Activated T-cell treated with anti-CD3 and anti-CD28 coated beads, Interleukin-2, amount 50 U/mL, for 72 hours (primary cell): ENCODE measurements at places on chromosomes 6 and 20. TPM values are rescaled to one million over a fixed set of nuclear protein-coding genes. Genes with fewer than 3 reads are reported as not detected.

The ZNF391 gene
- 3.9 TPM for total RNA-seq

The PCMTD2 gene
- 67.8 TPM for total RNA-seq

The RRP36 gene
- 43.4 TPM for total RNA-seq

The BPIFB4 gene
- total RNA-seq: not detected

The HLA-DQB1 gene
- total RNA-seq: 2.5 TPM

- no peak for DNase-seq
Measured at GRCh38 chr6:79084693-79085092, 6.6 kb upstream of the PHIP start.

DNA sequence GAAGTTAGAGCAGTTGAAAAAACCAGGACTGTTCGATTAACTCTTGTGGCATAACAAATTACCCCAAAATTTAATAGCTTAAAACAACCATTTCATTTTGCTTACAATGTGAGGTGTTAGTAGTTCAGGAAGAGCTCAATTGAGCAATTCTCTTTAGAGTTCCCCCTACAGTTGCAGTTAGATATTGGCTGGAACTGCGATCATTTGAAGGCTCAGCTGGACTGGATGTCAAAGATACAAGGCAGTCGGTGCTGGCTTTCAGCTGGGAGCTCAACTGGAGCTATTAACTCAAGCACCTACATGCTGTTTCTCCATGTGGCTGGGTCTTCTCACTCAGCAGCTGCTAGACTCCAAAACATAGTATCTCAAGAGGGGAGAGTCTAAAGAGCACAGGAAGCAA lies 96.0 kb upstream of the LOC128125822 start:
- no peak for DNase-seq

DNA sequence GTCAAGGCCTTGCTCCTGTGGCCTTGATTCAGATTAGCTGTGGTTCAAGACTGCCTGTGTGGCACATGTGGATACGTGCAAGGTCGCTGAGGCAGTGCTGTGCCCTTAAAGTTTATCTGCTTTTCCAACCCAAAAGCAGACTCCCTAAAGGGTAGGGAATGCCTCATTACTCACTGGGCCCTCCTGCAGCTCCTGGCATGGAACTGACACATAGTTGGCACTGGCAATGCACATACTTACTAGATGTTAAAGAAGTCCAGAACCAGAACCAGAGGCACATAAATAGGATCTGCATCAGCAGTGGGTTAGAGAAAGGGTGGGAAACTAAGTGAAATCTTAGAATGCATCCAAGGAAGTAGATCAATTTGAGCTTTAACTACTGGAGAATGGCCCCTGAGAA lies 90.6 kb upstream of the MLN start:
- no peak for DNase-seq

DNA sequence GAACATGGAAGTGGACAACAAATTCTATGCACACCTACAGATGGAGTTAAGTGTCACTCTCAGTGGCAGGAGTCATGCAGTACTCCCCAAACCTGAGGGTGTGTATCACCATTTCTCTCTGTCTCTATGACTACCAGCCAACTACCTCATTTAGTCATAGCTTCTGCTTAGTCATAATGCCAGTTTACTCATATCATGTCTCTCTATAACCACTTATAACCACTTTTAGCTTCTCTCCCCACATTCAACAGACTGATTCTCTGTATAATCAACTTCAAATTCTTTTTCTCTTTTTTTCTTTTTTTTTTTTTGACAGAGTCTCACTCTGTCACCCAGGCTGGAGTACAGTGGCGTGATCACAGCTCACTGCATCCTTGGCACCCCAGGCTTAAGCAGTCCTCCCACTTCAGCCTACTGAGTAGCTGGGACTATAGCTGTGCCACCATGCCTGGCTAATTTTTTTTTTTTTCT lies 13.8 kb upstream of the GTF3C6 start:
- DNase-seq: peak; percentile 55

DNA sequence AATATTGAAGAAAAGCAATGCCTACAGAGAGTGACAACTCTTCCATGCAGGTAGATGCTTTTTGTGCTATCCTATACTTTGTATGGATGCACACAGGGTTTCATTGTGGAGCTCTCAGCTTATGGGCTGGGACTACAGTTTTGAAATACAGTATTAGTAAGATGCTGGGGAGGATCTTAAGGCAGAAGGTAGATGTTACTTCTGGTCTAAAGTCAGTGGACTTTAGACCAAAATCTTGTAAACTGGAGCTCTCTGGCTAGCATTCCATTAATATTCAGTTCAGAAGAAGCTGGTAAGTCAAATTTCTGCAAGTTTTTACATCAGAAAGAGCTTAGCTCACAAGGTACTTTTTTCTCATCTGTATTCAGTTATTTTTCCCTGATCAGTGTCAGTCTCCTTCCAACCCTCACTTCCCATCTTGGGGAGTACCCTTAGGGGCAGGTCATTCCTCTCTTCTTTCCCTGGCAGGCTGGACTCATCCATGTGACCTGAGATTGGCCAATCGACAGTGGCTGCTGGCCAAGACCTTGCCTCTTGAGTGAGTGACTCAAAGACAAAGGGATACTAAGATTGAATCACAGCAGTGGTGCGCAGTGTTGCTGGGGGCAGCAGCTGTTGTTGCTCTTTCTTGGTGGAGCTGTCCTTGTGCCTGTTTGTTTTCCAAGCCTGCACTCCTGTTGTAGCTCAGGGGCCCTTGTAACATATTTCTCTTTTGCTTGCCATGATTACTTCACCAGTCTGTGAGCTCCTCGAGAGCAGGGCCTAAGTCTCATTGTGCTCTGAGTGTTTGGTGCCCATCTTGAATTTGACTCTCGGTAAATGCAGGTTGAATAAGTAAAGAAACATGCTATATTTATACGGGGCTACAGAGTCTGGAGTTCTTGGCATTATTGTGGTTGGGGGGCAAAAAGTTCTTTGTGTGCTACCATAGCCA lies 2.8 kb upstream of the PHF20 start:
- peak; percentile 65 for DNase-seq

DNA sequence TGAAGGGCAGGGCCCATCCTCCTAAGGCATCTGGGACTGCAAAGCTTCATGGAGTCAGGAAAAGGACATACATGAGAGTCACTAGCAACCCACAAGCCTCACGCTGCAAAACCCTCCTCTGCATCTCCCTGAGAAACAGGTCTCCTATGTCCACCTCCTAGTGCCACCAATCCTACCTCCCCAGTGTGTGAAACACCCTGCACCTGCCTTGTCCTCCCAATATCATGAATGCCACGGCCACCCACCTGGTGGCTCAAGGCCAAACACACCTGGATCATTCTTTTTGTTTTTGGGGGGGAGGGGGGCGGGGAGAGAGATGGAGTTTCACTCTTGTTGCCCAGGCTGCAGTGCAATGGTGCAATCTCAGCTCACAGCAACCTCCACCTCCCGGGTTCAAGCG lies 90.5 kb downstream of the ZMYND8 start:
- no peak for DNase-seq

GRCh38 chr20:57998276-57998675 lies 230.2 kb downstream of the ANKRD60 start:
- DNase-seq: no peak

- no peak for DNase-seq
Measured at GRCh38 chr20:49739042-49739441, 25.4 kb upstream of the B4GALT5 start.

GRCh38 chr6:71403422-71404134 lies 115.0 kb downstream of the OGFRL1 start:
- DNase-seq: no peak

- no peak for DNase-seq
Measured at GRCh38 chr20:20546402-20546801, 166.0 kb downstream of the RALGAPA2 start.

DNA sequence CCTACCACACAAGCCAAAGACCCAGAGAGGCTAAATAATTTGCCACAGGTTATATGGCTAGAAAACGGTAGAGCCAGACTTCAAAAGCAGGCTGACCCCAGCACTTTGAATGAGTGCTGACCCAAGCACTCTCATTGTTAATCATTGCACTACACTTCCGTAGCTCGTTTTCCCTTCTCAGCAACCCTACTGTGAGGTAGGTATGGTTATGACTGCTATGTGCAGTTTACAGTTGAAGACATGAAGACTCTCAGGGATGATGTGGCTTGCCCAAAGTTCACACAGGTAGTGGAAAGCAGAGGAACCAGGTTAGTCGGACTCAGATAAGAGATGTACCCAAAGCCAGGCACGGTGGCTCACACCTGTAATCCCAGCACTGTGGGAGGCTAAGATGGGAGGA lies 33.5 kb upstream of the RIMS4 start:
- DNase-seq: no peak

- DNase-seq: no peak
Measured at GRCh38 chr6:135266675-135267074, 85.6 kb downstream of the MYB start.
